Stimulated activated naive CD8-positive, alpha-beta T cell treated with anti-CD3 and anti-CD28 coated beads, Interleukin-15, amount 100 ng/mL, for 72 hours (primary cell): ENCODE measurements at places on chromosomes 16 and 17.

GRCh38 chr17:79066963-79067362, 7.7 kb upstream of the ENGASE start:
- no peak for DNase-seq

DNA sequence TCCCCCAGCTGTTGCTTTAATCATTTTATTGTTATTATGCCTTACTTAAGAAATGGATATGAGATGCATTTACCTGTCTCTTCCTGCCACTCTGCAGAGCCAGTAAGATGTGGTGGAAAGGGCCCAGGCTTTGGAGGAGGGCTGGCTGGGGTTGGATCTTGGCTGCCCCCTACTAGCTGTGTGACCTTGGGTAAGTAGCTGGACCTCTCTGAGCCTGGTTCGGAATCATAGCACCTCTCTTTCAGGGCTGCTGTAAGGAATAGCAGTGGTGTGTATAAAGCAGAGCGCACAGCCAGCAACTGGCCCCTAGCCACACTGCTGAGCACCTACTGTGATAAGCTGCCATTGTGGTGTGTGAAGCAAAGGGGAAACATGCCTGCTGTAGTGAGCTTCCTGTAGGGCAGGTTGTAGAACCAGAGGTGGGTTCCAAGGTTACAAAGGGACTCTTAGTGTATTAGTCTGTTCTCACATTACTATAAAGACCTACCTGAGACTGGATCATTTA, 23.9 kb downstream of the MAPT start:
- no peak for DNase-seq

DNA sequence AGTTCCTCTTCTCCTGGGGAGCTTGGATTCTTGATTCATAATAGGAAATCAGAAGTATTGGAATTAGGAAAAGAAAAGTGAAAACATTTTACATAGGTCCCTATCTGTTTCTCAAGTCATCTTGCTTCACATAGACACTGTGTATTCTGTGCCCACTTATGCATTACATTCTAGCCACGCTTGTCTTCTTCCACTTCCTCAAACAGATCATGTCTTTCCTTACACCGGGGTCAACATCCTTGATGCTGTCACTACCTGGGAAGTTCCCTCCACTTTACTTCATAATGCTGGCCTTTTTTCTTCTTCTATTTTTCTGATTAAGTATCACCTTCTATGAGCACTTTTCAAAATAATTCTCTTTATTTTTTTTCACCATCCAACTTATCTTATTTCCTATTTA, 606.4 kb upstream of the CDH8 start:
- DNase-seq = no peak

DNA sequence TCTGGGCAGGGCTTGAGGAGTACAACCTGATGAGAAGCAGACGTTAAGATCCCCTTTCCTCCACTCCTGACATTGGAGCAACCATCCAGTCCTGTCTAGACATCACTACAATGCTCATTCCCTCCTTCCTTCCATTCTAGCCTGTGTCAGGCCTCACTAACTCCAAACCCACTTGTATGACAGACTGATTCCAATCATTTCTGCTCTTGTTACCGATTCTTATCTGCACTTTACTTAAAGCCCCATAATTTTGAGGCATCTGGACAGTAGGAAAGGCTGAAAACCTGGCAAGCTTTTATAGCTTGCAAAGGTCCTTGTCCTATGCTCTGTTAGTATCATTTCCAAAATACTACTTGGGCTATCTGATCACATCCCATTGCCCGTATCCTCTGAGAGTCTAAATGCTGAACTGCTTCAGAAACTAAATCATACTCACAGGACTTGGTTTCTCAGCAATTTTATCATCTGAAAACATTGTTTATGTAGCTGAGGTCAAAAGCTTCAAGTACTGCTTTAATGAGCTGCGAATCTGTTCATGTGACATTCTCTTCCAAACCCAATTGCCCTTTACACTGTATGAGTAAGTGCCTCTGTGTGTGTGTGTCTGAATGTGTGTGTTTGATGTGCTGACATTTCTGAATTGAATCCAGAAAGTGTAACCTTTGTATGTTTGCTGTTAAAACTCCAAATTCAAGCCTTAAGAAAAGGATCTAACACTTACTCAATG, 57.2 kb upstream of the CACNG3 start:
- DNase-seq = no peak

DNA sequence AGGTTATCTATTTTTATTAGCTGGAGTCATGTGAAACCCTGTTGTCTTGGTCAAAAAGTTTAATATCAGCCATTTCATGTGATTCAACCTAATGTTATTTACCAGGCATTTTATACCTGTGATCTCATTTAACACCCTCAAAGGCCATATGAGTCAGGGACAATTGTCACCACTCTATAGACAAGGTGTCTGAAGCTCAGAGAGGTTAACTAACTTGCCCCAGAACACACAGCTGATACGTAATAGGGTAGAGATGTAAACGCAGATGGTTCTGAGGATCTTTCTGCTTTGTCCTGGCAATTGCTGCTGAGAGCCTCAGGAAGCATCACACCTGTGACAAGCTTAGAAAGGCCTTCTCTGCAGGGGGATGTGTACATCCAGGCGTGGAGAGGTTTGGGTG, 4.9 kb downstream of the CD300A start:
- DNase-seq = no peak

DNA sequence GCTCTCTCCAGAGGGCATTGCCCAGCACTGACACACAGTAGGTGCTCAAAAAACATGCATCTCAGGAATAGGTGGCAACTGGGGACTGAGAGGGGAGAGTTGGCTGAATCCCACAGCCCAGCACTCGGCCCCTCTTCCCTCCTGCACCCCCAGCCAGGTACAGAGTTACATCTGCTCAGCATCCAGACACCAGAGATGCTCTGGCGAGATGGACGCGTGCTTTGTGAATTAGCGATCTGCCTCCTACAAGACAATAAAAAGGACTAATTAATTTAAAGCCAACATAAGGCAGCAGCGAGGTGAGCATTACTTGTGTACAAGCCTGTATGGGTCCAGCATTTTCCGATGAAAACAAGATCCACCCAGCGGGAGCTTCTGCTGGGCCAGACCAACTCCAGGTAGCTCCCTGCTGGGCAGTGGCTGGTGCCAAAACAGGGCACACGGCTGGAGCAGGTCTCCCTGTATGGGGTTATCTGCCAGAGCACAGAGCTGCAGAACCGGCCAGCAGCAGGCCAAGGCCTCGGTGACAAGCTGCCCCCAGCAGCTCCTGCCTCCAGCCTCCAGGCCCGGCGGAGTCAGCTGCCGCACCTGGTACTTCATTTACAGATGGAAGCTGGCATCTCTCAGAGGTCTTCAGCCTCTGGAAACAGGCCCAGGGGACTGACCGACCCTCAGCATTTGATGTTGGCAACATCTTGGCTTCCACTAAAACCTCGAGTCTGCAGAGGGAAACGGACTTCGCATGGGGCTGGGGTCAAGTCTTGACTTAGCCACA, 219.7 kb upstream of the SDK2 start:
- no peak for DNase-seq

DNA sequence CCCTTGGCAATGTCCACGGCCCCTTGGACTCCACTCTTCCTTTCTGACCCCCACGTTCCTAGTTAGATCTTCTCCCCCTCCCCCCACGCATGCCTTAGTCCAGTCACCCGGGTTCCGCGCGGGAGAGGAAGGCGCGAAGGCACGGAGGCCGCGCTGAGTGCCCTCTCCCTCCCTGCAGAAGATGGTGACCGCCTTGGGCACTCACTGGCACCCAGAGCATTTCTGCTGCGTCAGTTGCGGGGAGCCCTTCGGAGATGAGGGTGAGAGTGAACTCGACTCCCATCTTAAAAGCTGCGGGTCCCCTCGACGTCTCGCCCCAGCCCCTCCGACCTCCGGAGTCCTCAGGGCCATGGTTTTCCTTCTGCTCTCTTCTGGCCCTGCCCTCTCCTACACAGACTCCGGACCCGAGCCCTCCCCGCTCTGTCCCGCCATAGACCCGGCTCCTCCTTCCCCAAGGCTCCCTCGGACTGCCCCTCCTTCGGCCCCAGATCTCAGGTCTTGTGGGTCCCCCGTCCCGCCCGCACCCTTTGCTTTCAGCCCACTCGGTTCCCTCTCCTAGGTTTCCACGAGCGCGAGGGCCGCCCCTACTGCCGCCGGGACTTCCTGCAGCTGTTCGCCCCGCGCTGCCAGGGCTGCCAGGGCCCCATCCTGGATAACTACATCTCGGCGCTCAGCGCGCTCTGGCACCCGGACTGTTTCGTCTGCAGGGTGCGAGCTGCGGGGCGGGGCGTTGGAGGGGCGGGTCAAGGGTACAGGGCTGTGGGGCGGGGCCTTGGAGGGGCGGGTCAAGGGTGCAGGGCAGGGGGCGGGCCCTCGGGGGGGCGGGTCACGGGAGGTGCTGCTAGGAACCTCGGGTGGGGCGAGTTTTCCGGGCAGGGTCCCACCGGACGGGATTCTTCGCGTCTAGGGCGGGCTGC, 4.6 kb downstream of the TGFB1I1 start:
- DNase-seq = peak; percentile 83

GRCh38 chr17:13787636-13788035, 185.9 kb upstream of the HS3ST3A1 start:
- DNase-seq = no peak

- no peak for DNase-seq
Observed at GRCh38 chr17:77318491-77319210, 177.9 kb downstream of the SEC14L1 start.

DNA sequence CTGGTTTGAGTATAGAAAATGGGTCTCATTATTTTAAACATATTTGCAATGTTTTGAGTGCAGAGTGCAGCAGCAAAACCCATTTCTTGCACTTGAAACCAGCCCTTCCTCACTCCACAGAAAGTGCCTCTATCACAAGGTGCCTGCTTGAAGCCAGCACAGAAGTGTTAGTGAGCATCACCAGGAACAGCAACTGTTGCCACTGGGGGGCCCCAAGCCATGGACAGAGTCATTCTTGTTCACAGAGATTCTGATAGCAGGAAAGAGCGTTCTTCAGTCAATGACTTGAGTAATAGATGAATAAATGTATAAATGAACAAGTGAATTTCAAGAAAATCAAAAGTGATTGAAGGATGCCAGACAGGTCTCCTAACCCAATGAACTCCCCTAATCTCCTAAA, 45.6 kb downstream of the CHD9NB start:
- no peak for DNase-seq

- no peak for DNase-seq
Observed at GRCh38 chr16:88914750-88915368, 48.4 kb upstream of the PABPN1L start.

DNA sequence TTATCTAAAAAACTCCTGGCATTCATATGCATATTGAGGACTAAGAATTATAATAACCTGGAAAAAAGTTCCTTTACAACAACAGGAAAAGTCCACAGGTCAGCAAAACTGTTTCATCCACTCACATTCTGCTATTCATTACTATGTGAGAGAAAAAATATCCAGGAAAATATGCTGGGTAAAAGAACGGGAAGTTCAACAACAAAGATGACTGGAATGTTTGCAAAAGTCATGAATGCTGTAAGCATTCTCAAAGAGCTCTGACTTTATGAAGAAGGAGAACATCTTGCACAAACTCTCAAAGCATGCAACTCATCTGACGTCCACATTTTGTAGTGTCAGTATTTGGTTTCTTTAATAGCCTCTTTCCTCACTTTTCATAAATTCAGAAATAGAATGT, 56.9 kb upstream of the ALDH3A1 start:
- DNase-seq = no peak

GRCh38 chr17:31598921-31599571, 207.6 kb downstream of the RAB11FIP4 start:
- no peak for DNase-seq

GRCh38 chr16:1407753-1408152, 6.8 kb downstream of the UNKL start:
- no peak for DNase-seq

DNA sequence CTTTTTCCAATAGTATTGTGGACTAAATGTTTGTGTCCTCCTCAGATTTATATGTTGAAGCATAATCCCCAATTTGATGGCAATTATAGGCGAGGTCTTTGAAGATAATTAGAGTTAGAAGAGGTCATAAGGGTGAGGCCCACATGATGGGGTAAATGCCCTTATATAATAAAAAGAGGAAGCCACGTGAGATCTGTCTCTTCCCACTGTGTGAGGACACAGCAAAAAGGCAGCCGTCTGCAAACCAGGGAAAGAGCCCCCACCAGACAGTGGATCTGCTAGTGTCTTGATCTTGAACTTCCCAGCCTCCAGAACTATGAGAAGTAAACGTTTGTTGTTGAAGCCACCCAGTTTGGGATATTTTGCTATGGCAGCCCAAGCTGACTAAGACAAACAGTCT, 76.0 kb downstream of the LYRM1 start:
- no peak for DNase-seq

DNA sequence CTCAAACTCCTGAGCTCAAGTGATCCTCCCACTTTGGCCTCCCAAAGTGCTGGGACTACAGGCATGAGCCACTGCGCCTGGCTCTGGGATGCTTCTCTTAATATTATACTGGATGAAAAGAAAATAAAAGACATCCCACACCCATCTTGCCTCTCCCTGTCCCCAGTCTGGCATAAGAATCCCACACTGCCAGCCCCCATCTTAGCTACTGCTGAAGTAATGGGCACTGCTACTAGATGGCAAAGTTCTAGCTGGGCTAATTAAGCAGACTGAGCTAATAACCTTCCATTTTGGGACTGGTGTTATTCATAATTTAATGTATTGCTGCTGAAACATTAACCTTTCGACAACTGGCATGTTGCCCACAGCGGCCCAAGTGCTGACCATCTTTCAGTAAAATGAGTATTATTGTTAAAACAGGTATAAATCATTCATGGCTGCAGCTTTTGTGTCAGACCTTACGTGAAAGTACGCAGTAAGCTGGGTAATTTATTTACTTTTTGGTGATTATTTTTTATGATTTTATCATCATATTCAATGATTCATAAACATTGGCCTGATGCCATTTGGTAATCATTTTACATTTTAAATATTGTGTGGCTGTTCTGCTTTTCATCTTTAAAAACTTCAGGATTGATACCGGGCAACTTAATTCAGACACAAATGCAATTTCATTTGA, 47.4 kb upstream of the ZFHX3 start:
- no peak for DNase-seq

DNA sequence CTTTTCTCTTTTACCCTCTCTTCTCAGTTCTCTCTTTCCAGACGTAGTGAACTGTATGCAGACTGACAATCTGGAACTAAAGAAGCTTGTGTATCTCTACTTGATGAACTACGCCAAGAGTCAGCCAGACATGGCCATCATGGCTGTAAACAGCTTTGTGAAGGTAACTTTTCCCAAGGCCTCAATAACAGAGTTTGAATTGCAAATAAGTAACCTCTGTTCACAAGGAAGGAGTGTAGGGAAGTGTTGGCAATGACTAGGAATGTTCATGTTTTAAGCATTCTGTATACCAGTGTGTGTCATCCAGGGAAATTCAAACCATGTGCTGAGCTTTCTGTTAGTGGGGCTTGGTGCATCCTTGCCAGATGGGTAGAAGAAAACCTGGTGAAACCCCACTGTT, 18.6 kb downstream of the AP2B1 start:
- no peak for DNase-seq

- DNase-seq = peak; percentile 91
Observed at GRCh38 chr16:57984443-57985203, 13.7 kb upstream of the CNGB1 start.

DNA sequence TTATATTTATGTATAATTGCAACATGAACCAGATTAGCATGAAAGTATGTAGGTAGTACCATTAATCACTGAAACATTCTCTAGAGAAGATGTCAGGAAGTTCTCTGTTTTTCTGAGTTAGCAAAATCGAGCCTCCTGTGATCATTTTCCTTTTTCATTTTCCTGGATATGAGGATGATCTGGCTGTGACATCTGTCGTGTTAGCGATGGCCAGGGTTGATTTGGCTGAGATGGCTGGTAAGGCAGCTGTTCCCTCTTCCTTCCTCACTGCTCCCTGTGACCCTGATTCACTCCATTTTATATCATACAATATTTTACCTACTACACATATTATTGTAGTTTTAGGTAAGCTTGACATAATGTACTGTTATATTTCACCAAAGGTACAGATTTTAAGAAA, 10.3 kb downstream of the CNTNAP4 start:
- no peak for DNase-seq
